ENCODE measurements at places on chromosomes 6 and 20.

GRCh38 chr6:90446164-90446563 is 140.7 kb downstream of the MAP3K7 start:
- no peak for DNase-seq

DNA sequence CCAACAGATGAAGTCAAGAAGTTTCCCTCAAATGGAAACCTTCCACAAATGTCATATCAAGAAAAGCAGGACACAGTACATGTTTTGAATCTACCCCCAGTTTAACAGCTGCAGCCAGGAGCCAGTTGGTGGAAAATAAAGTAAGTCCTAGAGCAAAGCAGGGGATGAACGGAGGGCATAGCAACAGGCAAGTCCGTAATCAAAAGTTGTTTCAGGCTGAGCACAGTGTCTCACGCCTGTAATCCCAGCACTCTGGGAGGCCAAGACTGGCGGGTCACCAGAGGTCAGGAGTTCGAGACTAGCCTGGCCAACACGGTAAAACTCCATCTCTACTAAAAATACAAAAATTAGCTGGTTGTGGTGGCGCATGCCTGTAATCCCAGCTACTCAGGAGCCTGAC is 2.4 kb upstream of the SALL4 start:
- no peak for DNase-seq

DNA sequence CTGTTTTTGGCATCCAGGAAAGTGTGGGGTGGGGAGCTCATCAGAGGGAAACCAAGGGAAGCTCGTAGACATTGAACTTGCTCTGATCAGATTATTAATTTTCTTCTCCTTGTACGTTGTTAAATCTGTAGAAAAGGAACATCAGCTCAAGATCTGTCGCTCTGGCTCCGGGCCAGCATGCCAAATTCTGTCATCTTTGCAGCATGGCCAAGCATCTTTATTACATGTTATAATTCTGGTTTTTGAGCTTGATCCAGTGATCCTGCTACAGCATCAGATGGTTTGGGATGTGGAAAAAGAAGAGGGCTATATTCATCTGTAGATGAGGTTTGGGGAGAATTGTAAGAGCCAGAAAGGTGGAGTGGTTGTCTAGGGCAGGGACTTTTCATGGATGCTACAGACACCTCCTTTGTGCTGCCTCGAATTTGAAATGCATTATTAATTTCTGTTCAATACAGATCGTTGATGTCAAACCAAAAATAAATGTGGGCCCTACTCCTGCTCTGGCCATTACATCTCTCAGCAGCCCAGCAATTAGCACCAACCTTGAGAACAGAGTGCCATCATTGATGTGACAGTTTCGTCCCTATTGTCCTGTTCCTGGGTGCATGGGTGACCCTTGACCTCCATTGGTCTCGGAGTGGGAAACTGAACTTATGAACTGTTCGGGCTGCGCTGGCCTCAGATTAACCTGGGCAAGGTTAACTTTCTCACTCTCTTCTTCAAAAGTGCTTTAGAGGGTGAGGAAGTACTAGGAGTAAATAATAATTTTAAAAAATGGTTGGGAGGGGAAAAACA is 250.8 kb downstream of the SOX4 start:
- DNase-seq = no peak

GRCh38 chr6:1536526-1537429 is 72.9 kb upstream of the FOXC1 start:
- DNase-seq = no peak

DNA sequence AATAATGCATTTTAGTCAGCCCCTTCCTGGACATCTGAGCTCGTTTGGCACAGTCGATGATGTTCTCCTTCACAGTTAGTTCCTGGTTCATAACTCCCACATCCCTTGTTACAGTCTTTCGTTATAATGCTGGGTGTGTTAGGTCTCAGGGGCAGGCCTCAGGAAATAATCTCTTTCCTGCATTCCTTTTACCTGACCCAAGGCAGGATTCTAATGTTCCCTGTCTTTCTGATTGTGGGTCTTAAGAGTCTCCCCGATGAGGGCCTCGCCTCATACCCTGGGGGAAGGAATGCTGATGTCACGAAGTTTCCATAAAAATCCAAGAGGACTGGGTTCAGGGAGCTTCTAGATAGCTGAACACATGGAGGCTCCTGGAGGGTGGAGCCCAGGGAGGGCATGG is 104.0 kb upstream of the CARMIL1 start:
- DNase-seq = no peak

GRCh38 chr20:11031300-11031699 is 357.5 kb upstream of the JAG1 start:
- no peak for DNase-seq

- DNase-seq = no peak
These were observed 124.6 kb downstream of the AFG1L start for GRCh38 chr6:108419474-108419873.

- no peak for DNase-seq
These were observed 279.7 kb downstream of the FARS2 start for GRCh38 chr6:5541025-5541424.

DNA sequence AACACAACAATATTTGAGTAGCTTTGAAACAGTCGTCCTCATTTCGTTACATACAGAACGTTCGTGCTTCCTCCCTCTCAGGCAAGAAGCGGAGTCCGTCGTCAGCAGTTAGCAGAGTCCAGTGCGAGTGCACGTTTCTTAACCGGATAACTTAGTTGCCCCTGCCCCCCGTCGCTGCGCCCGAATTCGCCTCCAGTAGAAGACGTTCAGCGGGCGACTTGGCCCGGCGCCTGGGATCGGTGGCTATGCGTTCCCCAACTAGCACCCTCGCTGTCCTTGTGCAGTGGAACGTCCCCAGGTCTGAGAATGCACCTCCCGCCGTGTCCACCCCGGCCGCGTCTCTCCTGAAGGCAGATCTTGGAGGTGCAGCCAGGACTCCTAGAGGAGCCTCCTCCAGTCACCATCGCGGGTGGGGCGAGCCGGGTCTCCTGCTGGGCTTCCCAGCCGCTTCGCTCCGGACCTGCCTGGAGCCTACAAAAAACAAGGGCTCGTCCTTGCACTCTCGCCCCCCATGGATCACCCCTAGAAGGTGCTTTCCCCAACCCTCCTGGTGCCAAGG is 910 bp upstream of the PCSK2 start:
- DNase-seq = no peak

DNA sequence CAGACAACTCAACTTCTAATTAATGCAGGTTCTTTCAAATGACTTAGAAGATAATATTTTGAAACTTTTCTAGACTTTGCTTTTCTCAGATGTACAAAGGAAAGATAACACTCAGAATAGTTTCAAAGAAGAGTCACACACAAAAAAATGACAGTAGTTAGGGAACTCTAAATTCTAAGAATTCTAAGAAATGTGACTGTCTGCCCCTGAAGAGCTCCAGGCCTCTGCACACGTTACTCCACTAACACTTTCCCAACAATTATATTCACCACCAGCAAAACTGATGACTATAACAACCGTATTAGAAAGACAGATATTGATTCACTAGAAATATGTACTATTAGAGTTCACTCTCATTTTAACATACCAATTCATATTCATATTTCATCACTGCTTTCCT is 133.3 kb upstream of the SMLR1 start:
- no peak for DNase-seq

GRCh38 chr6:113694278-113695077 is 162.7 kb upstream of the MARCKS start:
- no peak for DNase-seq

GRCh38 chr6:119353696-119354095 is 4.1 kb upstream of the MAN1A1 start:
- no peak for DNase-seq

Data from activated naive CD4-positive, alpha-beta T cell treated with Interleukin-2 at 50 U/mL for 16 hours (primary cell).